ENCODE measurements at places on chromosomes 3 and 15.

DNA sequence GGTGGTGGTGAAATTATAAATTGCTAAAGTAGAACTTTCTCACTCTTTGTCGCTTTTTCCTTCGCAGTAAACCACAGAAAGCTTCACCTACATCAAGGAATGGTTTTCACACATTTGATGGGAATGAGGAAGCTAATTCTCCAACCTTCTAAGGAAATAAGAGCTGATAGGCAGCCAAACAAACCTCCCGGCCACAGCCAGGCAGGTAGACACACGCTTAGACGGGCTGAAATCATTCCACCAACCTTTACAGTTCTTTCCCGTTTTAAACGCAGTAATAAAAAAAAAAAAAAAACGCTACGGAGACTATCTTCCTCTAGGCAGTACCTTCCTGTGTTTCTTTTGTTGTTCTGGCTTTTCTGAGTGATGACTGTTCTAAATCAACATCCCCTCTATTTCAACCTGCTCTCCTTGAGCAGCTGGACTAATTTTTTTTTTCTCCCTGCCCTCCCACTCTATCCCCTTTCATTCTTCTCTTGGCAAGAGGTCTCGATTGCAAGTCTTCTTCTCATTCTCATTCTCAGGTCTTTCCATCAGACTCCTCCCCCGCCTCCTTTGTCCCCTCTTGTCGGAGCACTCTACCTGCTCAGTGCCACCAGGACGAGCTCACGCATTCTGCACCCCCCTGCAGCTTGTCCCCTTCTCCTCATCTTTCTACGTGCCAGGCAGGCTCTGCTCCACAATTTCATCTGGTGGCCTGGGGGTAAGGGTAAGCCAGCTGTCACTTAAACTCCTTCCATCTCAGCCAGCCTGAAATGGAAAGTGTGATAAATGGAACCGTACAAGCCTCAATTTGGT lies 391.1 kb upstream of the MDFIC2 start:
- DNase-seq: no peak

GRCh38 chr3:151579571-151580270 lies 118.9 kb upstream of the IGSF10 start:
- DNase-seq: no peak

GRCh38 chr15:66851311-66852063 lies 149.5 kb downstream of the SMAD6 start:
- peak; percentile 67 for DNase-seq

DNA sequence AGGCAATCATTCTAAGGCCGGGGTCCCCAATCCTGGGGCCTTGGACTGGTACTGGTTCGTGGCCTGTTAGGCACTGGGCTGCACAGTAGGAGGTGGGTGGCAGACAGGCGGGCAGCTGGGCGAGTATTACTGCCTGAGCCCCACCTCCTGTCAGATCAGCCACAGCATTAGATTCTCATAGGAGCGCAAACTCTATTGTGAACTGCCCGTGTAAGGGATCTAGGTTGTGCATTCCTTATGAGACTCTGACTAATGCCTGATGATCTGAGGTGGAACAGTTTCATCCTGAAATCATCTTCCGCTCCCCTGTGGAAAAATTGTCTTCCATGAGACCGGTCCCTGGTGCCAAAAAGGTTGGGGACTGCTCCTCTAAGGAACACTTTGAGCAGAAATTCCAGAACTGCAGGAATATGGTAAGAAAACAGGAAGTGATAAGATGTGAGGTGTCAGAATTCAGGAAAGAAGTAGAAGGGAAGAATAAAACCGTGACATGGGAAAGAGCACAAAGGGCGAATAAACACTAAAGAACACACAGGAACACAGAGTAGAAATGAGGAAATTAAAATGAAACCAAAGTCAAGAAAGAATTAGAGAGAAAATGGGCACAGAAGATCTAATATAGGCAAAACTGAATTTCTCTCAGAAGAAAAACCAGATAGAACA lies 57.6 kb downstream of the PDCD6IP start:
- DNase-seq: no peak

DNA sequence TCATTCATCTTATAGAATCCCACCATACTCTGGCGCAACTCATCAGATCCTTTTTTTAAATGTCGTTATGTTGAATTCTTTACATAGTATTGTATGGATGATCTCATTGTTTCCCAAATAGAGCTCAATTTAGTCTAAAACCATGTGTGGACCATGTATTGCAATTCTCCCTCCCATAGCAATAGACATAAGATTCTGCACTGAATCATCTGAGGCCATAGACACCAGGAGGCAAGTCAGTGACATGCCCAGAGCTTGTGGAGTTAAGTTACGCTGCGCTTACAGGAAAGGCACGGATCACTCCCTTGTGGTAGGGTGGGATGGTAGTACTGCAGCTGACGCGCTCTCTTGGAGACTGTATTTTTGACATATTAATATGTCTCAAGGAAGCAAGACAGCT lies 211.0 kb downstream of the GABRB3 start:
- no peak for DNase-seq

DNA sequence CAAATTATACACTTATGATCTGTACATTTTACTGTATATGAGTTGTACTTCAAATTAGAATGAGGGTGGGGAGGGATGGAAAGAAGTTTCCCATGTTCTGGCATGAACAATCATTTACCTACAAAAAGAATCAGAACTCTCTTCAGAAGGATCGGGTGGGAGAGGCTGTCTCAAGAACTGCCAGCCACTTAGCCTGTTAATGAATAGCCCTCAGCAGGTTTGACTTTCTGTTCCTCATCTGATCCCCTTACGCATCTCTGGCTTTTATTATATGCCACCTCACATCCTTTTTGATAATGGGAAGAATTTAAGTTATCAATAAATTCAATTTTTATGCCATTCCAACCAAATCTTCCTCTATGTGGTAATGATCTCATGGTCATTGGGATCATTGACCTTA lies 168.3 kb upstream of the TGFBR2 start:
- DNase-seq: no peak

- no peak for DNase-seq
Observed at GRCh38 chr3:155184011-155184410, 103.9 kb downstream of the MME start.

- no peak for DNase-seq
Observed at GRCh38 chr3:114384558-114384903, 90.7 kb downstream of the TIGIT start.

GRCh38 chr15:62124176-62124972 lies 40.7 kb downstream of the C2CD4B start:
- no peak for DNase-seq

DNA sequence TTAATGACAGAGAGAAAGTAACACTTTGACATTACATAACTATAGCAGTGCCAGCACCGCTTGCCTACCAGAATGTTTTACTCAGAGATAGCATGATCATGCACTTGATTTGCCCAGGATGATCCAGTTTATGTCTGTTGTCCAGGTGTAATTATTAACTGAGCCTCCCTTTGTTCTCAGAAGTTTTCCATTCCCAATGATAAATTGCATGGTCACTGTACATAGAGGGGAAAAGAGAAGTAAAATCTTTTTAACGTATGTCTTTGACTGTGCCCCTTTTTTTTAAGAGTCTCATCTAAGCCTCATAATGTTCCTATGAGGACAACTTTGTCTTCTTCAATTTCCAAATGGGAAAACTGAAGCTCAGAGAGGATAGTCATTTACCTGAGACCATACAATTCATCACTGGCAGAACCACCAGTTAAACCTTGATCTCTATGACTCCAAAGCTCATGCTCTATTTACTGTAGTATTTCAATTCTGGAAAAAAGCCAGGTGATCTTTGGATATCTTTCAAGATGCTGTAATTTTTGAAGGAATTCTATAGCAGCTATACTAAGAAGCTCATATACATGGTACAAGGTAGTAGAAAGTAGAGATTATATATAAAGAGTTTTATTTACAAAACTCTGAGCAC lies 25.1 kb downstream of the C3orf85 start:
- no peak for DNase-seq

- DNase-seq: no peak
Observed at GRCh38 chr15:97425596-97425995, 534.9 kb upstream of the ARRDC4 start.

- DNase-seq: no peak
Observed at GRCh38 chr3:54939557-54940300, 11.9 kb upstream of the LRTM1 start.

- no peak for DNase-seq
Observed at GRCh38 chr3:101603184-101603583, 29.2 kb downstream of the PCNP start.

GRCh38 chr15:31457161-31457560 lies 130.5 kb downstream of the KLF13 start:
- DNase-seq: no peak

- no peak for DNase-seq
Observed at GRCh38 chr3:143585720-143586456, 262.4 kb downstream of the SLC9A9 start.

GRCh38 chr15:29770796-29771195 lies 51.5 kb downstream of the TJP1 start:
- DNase-seq: no peak

DNA sequence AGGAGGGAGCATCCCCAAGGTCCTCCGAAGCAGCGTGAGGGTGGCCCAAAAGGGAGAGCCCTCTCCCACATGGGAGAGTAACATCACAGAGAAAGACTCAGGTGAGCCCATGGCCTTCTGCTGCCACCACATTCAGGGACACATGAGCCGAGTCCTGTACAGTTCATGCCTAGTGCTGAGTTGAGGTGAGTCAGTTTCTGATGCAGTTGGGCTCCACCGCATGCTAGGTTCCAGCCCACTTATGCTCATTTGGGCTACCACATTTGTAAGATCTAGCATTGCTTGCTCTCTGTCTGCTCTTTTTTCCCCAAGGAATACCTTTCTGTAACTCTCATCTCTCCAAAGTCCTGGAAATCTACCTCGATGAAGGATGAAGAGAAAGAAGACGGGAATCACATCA lies 77.1 kb downstream of the SETD5 start:
- no peak for DNase-seq

DNA sequence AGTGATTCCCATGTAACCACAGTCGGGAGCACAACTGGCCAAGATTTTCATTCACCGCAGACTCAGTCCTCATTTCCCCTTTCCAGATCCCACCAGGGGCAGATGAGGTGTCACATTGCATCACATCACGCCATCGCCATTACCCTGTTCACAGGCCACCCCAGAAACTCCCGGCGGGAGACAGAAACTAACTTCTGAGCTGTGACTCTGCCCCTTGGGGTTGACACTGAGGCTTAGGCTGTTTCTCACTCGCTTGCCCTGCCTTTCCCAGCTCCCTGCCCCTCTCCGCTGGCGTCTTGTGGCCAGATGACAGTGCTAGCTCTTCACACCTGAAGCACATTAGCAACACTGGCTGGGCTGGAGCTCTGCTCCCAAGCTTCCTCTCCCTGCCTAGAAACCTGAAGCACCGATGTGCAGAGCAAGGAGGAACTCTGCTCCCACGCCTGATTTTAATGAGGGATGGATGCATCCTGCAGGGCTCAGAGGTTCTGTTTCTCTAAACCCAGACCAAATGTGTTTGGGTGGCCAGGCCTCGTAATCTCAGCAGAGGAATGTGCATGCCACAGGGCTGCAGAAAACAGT lies 88.8 kb upstream of the CTDSPL start:
- no peak for DNase-seq

- DNase-seq: no peak
Observed at GRCh38 chr3:132543011-132543739, 53.9 kb upstream of the ACKR4 start.

GRCh38 chr3:72331076-72331475 lies 517.2 kb downstream of the SHQ1 start:
- DNase-seq: no peak

Data from activated T-helper 1 cell treated with anti-CD3 and anti-CD28 coated beads, Interleukin-12 subunit alpha, Interleukin-12 subunit beta, Interleukin-2, Interleukin-4 antibody, amounts not matched to agents 30 ng/mL and 10 ng/mL and 1 ng/mL, durations not matched to agents 14 hours and 24 hours and 36 hours (primary cell).